ENCODE measurements at places on chromosomes 6 and 20.

- DNase-seq: no peak
Measured at GRCh38 chr6:30840084-30840934, 44.0 kb upstream of the DDR1 start.

DNA sequence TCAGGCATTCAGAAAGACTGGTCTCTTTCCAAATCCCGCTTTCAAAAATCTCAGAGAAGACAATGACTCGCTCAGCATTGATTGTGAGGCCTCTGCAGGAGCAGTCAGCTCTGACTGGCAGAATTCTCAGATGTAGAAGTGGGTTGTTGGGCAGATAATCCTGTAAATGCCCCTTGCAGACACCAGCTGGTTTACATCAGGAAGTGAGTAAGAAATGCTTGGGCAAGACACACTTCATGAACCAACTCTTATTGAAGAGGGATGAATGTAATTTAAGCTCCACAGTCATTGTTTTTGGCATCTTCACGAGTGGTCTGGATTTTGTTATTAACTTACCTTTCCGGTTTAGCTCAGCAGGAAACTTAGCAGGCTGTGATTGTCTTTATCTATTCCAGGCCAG, 166.6 kb downstream of the PLCB4 start:
- peak; percentile 15 for DNase-seq

GRCh38 chr6:142926494-142927270, 18.3 kb downstream of the HIVEP2 start:
- peak; percentile 91 for DNase-seq

DNA sequence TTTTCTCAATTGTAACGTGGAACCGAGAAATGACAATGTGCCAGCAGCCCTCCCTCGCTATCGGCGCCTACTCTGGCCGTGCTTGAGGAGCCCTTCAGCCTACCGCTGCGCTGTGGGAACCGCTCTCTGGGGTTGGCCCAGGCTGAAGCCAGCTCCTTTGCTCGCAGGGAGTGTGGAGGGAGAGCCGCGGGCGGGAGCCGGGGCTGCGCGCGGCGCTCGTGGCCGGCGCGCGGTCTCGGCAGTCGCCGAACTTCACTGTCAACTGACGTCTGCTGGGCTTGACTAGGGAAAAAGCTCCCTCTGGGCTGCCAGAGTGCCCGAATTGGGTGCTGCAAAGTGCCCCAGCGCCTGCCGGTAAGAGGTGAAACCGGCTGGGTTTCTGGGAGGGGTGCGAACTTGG, 29.7 kb upstream of the GCNT2 start:
- no peak for DNase-seq

DNA sequence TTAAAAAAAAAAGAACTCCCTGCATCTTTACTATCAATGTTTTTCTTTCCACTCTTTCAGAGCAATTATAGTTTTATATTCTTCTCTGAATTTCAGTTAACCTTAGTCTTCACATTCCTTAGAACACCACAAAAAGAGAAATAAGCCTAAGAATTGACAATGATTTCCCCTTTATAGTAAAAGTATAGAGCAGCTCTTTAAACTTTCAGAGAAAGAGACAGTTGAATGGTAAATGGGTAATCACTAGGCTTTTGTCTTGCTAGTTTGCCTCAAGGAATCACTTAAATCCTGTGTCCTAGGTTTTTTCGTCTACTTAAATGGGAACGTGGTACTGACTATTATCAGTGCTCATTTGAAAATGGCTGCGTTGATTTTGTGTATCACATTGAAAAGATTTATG, 31.8 kb downstream of the SLX4IP start:
- no peak for DNase-seq

DNA sequence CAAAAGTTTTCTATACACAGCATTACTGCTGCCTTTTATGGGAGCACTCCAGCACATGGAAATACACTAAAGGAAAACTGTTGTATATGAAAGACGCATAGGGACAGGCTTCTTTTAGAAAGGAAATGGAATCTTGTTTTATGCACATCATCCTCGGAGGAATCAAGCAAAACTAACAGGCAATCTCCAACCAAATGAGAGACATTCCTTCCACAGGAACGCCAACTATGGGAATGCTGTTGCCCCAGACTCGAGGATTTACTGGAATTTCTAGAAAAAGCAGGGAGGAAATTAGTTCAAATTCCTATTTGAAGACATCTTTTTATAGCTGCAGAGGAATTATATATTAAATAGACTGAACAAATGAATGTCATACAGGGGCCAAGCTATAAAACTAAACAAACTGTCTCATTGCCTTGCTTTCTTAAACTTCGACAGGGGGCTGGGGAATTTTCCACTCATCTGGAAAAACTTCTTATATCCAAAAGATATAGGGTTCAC, 52.2 kb downstream of the LYRM4 start:
- no peak for DNase-seq

DNA sequence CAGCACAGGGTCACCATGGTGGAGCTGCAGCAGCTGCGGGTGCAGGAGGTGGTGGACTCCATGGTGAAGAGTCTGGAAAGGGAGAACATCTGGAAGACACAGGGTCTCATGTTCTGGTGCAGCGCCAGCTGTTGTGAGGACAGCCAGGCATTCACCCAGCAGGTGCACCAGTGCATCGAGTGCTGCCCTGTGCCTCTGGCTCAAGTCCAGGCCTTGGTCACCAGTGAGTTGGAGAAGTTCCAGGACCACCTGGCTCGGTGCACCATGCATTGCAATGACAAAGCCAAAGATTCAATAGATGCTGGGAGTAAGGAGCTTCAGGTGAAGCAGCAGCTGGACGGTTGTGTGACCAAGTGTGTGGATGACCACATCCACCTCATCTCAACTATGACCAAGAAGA, 22.9 kb upstream of the RIPK1 start:
- no peak for DNase-seq

DNA sequence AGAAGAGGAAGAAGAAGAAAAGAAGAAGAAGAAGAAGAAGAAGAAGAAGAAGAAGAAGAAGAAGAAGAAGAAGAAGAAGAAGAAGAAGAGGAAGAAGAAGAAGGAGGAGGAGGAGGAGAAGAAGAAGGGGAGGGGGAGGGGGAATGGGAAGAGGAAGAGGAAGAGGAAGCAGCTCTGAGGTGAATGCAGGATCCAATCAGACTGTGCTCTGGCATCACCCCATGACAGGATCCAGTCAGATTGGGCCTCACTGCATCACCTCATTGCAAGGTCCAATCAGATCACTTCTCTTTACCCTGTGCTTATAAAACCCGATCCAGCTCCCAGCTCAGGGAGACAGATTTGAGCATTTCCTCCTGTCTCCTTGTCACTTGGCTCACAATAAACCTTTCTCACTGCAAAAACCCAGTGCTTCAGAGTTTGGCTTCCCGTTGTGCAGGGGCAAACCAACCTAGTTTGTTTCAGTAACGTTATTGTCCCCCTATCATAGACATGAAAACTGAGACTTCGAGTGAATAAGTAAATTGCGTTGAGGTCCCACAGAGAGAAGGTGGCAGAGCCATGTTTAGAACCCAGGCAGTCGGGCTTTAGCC, 28.6 kb upstream of the YWHAB start:
- no peak for DNase-seq

GRCh38 chr20:52342913-52343312, 151.3 kb upstream of the ZFP64 start:
- DNase-seq: no peak

DNA sequence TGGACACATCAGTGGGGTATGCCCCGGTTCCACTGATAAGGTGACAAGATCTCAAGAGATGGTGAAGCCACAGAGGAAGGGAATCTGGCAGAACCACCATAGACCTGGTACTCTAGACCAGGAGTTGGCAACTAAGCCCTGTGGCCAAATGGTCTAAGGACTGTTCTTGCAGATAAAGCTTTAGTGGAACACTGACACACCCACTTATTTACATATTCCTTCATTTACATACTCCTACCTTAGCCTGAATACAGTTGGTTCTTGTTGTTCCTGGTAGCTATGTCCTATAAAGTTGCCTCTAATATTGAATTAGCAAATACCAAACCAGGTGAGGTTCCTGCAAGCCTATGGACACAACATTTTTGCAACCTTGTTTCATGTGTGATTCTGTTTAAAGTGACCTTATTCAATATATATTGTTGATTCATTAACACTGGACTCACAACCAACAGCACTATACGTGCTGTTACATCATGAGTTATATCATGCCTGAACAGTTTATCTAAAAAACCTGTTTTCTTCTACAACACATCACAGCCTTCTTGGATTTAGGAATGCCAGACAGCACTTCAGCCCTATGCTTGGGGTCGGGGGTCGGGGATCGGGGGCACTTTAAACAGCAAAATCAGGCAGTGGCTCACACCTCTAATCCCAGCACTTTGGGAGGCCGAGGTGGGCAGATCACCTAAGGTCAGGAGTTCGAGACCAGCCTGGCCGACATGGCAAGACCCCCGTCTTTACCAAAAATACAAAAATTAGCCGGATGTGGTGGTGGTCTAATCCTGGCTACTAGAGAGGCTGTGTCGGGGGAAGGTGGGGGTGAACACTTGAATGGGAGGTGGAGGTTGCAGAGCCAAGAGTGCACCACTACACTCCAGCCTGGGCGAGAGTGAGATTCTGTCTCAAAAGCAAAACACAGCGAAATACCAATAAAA, 2.5 kb downstream of the CCDC167 start:
- no peak for DNase-seq

DNA sequence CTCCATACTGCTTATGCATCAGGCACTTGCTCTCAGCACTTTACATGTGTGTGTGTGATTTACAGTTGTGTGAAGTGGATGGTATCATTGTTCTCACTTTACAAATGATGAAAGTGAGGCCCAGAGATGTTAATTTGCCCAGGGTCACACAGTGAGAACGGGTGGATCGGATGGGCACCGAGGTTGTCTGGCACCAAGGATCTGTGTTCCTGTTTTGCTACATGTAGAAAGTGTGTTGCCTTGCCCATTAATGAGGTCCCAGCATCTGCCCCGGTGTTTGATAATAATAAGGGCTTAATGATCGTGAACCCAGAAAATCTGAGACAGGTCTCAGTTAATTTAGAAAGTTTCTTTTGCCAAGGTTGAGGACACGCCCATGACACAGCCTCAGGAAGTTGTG, 216.1 kb upstream of the QKI start:
- DNase-seq: no peak

DNA sequence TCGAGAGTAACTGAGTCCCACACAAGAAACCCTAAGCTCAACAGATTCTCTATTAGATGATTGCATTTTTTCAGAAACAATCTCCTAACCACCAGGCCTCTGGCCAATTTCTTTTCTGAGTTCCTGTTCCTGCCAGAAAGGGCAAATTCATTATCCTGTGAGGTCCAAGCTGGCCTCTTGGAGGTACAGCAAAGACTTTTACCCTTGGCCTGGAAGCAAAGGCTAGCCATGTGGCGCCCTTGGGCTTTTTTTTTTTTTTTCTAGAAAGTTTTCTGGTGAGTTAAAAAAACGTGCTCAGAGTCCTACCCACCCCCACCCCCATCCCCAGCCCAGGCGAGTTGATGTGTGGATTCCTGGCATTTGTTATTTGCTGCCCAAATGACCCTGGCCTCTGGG, 59.0 kb upstream of the EEF1A1 start:
- peak; percentile 71 for DNase-seq

- DNase-seq: no peak
Measured at GRCh38 chr6:117951783-117952182, 44.7 kb downstream of the SLC35F1 start.

GRCh38 chr20:52231230-52231746, 39.7 kb upstream of the ZFP64 start:
- DNase-seq: no peak

DNA sequence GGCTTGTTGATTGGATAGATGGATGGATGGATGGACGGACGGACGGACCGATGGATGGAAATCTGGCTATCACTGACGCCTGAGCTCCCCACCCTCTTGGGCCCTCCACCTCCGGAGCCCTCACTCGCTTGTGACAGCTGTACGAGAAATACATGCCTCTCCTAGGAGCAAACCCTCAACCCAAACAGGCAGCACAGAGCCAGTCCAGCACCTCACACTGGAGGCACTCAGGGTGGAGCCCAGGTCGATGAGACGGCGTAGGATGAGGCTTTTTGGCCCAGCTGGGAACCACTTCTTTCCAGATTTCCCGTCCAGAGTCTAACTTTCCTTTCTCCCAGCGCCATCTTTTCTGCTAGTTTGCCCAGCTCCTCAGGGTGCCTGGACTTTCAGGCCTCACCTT, 2.7 kb upstream of the LY6G5C start:
- no peak for DNase-seq

- no peak for DNase-seq
Measured at GRCh38 chr6:92124200-92124651, 1295.1 kb downstream of the EPHA7 start.

DNA sequence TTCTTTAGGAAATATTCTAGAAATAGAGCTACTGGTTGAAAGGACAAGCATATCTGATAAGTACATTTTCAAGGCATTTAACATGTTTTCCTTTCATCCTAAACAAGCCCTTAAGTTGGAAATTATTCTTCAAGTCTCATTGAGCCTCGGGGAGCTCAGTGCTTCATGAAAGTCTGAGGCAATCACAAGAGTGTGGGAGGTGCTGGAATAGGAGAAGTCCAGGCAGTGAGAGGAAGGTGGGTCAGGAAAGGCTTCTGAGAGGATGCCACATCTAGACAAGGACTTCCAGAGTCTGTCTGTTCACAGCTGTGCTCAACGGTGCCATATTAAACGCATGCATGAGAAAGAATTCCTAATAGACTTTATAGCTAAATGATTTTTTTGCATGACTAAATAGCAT, 69.8 kb downstream of the CD83 start:
- DNase-seq: no peak

DNA sequence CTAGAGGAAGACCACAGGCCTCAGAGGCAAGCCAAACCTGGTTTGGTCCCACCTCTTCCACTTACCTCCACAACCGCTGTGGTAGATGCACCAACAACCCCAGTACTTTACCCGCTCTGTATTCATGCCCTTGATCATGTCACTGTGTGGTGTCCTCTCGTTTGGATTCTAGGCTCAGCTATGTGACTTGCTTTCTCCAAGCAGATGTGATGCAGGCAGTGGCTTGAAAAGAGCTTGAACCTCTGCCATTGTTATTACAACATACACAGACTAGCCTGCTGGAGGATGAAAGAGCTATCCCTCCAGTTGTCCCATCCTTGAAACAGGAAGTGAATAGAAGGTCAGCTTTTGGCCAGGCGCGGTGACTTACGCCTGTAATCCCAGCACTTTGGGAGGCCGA, 147.7 kb downstream of the ZNF217 start:
- no peak for DNase-seq

- peak; percentile 26 for DNase-seq
Measured at GRCh38 chr6:133099573-133099972, 141.6 kb upstream of the EYA4 start.

GRCh38 chr6:30555816-30556065, 548 bp downstream of the GNL1 start:
- DNase-seq: no peak

GRCh38 chr6:63537959-63538300, 34.4 kb upstream of the LOC128125822 start:
- no peak for DNase-seq

GRCh38 chr20:58675641-58676040, 17.0 kb upstream of the NPEPL1 start:
- DNase-seq: no peak

GRCh38 chr6:116764629-116764960, 924 bp downstream of the FAM162B start:
- DNase-seq: peak; percentile 41

- DNase-seq: no peak
Measured at GRCh38 chr6:227074-227782, 65.1 kb upstream of the DUSP22 start.
